ENCODE measurements at places on chromosomes 12 and 14.
A peak's percentile ranks its signal among the peaks of the same experiment; 100 is the strongest.

GRCh38 chr14:102966681-102967505 lies 44.4 kb downstream of the AMN start:
- DNase-seq = no peak

- DNase-seq = peak; percentile 84
These were observed 87.1 kb downstream of the TMEM260 start for GRCh38 chr14:56666716-56667115.

GRCh38 chr14:75040959-75041358 lies 10.3 kb downstream of the MLH3 start:
- DNase-seq = no peak

- DNase-seq = no peak
These were observed 196.9 kb upstream of the PWP1 start for GRCh38 chr12:107488666-107489065.
